ENCODE measurements at places on chromosomes 7 and 10.
A peak's percentile ranks its signal among the peaks of the same experiment; 100 is the strongest.

- no peak for DNase-seq
These were observed 188.3 kb downstream of the WDR37 start for GRCh38 chr10:1244493-1244892.

GRCh38 chr10:92729886-92730285 is 40.1 kb downstream of the HHEX start:
- DNase-seq = no peak

DNA sequence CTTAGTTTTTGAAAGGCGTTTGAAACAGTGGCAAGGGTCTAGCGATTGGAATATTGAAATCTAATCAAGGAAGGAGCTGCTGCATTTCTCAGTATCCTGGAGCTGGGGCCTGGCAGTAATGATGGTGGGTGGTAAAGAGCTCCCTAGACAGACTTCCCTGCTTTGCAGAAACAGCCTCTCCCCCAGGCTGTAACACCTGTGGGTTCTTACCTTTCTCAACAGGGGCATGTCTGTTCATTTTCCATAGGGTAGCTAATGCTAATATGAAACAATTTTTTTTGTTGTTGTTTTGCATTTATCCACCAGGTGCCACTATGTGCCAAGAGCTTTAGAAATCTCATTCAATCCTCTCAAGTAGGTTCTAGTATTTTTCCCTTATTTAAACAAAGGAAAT is 345.5 kb downstream of the REEP3 start:
- DNase-seq = no peak

- no peak for DNase-seq
These were observed 21.2 kb downstream of the NACAD start for GRCh38 chr7:45067582-45067981.

DNA sequence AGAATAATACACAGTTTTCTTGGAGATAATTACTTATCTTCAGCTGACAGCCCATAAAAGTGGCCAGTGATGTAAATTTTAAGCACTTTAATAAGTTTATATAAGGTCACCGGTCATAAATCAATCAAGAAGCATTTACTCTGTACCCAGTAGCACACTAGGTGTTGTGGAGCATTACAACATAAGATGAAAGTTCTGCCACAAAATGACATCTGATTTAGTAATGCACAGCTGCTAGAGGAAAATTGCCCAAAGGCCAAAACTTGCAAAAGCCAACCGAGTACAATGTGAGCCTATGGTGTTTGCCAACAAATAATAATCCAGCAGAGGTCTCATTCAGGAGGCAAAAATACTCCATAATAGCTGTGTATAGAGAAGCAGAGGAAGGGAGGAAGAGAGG is 63.6 kb downstream of the GPR37 start:
- DNase-seq = no peak

DNA sequence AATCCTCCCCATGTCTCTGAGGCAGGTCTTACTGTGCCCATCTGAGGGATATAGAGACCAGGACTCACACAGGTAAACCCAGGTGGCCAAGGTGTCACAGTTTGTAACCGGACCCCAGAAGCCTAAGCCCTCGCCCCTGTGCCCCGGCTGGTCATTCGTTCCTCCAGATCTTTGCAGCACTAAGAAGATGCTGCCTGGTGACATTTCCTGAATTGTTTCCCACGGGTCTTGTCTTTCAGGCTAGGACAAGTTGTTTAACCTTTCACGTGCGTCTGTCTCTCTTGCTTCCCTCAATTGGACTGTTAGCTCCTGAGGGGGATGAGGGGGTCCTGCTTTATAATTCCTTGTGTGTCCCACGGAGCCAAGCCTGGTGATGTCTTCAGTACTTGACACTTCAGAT is 158.0 kb downstream of the KCNMA1 start:
- DNase-seq = no peak

- DNase-seq = no peak
These were observed 580 bp downstream of the MRPS16 start for GRCh38 chr10:73251683-73252444.

GRCh38 chr7:91288208-91288824 is 24.1 kb downstream of the FZD1 start:
- DNase-seq = no peak

GRCh38 chr7:133339772-133340171 is 86.9 kb downstream of the EXOC4 start:
- no peak for DNase-seq

- DNase-seq = peak; percentile 9
These were observed 122.7 kb upstream of the TMEM229A start for GRCh38 chr7:124155432-124156022.

- DNase-seq = no peak
These were observed 749.4 kb downstream of the AUTS2 start for GRCh38 chr7:70347463-70348254.

DNA sequence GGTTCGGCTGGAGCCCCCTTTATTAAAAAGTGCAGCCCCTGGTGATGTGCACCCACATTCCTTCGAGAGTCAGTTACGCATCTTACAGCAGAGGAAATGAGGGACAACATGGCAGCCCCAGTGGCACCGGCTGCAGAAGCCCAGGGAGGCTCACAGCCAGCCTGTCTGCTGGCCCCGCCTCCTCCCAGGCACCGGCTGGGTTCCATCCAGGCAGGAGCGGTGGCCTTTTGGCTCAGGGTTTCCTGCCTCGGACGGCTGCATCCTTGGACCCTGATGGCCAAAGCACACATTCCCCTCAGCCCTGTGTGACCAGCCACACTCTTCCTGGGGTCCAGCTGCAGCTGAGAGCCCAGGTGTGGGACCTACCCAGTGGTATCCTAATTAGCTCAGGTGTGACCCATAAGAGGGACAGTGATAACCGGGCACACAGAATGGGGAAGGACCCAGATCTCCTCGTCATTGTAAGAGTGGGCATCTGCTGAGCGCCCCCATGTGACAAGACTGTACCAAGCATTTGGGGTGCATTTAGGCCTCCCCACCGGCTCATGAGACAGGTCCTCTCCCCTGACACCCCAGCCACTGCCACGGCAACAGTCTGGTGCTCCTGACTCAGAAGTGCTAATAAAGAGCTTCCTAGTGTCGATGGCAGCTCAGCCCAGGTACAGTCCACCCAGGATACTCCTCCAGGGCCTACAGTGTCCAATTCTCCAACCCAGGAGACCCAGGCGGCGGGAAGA is 63.3 kb upstream of the CHST15 start:
- DNase-seq = no peak

DNA sequence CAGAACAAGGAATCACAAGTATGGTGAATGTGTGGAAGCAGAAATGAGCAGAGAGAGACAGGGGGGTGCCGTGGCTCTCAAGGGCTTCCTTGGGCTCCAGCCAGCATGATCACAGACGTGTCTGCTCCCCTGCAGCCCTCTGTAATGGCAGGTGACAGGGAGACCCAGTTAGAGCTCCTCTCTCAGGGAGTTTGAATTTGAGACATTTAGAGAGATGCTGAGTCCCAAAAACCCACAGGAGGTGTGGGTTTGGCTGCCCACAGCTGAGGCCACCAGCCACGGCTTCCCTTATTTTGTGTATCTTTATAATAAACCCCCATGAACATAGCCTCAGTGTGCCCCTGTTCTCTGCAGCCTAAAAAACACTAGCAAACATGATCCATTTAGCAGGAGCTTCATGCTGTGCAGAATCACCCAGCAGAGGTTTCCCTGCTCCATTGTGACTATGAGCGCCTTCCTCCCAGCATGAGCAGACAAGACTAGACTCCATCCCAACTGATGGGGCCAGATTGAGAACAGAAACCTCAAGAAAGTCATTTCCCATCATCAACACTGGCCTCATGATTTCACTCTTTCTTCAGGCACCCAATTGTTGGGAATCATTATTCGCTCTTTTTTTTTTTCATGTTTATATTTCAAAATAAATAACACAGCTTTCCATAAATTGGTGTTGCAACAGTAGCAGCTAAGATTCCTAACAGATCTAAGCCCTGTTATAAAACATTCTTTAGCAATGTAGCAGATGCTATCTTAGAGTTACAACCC is 13.4 kb downstream of the NOD1 start:
- no peak for DNase-seq

GRCh38 chr7:35968140-35968940 is 167.5 kb downstream of the SEPTIN7 start:
- no peak for DNase-seq

DNA sequence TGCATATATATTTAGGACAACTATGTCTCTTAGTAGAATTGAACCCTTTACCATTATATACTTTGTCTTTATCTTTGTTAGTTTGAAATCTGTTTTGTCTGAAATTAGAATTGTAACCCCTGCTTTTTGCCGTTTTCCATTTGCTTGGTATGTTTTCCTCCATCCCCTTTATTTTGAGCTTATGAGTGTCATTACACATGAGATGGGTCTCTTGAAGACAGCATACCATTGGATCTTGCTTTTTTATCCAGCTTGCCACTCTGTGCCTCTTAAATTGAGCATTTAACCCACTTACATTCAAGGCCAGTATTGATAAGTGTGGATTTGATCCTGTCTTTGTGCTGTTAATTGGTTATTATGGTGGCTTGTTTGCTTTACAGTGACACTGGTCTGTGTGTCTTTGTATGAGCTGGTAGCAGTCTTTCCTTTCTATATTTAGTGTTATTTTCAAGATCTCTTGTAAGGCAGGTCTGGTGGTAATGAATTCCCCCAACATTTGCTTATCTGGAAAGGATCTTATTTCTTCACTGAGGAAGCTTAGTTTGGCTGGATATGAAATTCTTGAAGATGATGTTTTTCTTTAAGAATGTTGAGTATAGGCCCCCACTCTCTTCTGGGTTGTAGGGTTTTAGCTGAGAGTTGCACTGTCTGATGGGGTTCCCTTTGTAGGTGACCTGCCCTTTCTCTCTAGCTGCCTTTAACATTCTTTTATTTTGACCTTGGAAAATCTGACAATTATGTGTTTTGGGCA is 149.5 kb downstream of the AHR start:
- DNase-seq = no peak

DNA sequence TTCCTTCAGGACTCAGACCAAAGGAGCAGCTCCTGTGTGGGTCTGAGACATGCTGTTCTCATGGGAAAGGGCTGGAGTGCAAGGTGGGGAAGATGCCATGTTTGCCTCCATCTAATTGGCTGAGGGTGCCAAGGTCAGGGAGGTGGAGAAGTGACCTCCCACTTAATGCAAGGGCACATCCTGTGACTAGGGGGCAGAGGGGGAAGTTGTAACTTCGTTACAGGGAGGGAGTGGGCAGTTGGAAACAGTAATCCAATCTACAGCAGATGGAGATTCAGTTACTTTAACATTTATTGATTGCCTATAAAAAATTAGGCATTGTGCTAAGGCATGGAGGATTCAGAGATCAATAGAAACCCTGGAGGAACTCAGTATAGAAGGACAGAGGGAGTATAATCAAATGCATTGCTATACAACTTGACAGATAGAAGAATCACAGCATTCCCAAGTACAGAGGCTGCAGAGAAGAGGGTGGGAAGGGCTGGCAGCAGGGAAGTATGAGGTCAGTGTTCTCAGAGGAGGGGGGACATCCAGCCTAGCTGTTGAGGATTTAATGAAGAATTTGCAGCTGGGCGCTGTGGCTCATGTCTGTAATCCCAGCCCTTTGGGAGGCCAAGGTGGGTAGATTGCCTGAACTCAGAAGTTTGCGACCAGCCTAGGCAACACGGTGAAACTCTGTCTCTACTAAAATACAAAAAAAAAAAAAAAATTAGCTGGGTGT is 75.9 kb downstream of the CCNY start:
- DNase-seq = no peak

GRCh38 chr10:113179265-113179664 is 229.2 kb downstream of the TCF7L2 start:
- no peak for DNase-seq
